ENCODE measurements at places on chromosomes 7 and 10.

GRCh38 chr7:130393101-130393561, 12.8 kb downstream of the CPA1 start:
- no peak for DNase-seq

GRCh38 chr10:62278441-62278910, 9.8 kb upstream of the RTKN2 start:
- no peak for DNase-seq

GRCh38 chr10:61692447-61693010, 29.8 kb downstream of the CABCOCO1 start:
- no peak for DNase-seq

DNA sequence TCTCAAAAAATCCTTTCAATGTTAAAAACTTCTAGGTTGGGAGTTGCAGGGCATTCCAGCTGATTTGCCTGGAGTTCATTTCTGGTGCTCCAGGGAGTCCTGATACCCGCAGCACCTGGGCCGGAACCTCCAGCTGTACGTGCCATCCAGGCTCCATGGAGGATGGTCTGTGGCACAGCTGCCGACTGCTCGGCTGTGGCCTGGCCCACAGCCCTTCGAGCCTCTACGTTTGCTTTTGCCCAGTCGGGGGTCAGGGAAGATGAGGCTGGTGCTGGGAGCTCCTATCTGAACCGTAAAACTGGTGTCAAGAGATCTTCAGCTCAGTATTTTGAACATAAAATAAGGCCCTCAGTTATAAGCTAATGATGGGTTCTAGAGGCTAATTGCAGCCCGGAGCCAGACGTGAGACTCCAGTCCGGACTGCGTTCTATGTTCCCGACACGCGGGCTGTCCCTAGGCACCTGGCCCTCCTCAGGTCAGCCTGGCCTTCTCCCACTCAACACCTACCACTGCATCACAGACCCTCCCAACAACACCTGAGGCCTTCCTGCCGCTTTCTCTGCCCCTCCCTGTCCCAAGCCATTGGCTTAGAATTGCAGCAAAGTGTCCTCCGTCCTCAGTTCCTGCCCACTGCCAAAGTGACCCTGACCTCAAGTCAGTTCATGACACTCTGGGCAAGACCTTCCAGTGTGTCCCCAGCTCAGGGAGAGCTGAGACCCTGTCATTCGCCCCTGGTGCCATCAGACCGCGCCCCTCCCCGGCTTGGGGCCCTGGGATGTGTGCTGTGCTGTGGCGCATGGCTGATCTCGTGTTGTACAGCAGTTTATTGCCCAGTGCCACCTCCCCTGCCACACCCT, 64.2 kb upstream of the DNAJB6 start:
- DNase-seq, result no peak

- DNase-seq, result no peak
Measured at GRCh38 chr7:121562259-121562658, 166.2 kb upstream of the FAM3C start.

- no peak for DNase-seq
Measured at GRCh38 chr10:89183571-89183970, 23.5 kb downstream of the CH25H start.

- no peak for DNase-seq
Measured at GRCh38 chr10:5956146-5956936, 21.0 kb downstream of the IL15RA start.

DNA sequence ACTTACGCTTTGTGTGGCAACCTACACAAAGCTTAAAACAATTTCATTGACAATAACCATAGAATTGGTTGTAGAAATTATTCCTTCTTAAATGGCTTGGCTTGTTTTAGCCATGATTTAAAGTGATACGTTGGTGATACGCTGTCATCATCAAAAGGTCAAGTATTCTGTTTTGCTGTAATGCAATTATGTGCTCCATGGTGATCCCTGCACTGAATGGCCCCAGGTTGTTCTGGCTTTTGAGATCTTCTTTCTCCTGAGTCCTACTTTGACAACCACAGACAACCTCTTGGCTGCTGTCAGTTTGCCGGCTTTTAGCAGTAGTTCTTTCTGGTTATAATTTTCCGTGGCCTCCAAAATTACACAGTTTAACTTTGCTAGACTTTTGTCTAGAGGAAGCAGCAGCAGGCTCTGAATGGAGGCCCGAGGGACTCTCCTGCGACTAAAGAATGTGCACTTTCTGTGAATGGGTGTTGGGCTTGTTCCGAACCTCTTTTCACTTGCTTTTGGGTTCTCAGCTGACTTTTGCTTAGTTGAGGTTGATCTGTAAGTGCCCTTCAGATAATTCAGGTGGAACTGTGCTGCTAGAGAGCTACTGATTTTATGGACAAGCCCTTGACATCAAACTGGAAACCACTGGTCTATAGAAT, 104.7 kb downstream of the TMEM178B start:
- no peak for DNase-seq

DNA sequence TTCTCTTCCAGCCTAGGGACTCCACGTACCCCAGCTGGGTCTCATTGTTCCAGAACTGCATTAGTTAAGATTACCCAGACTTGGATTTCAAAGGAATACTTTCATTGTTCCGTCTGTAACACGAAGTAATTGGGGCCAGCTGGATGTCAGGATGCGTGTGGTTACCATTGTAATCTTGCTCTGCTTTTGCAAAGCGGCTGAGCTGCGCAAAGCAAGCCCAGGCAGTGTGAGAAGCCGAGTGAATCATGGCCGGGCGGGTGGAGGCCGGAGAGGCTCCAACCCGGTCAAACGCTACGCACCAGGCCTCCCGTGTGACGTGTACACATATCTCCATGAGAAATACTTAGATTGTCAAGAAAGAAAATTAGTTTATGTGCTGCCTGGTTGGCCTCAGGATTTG, 21.0 kb downstream of the LRRC17 start:
- DNase-seq, result no peak

DNA sequence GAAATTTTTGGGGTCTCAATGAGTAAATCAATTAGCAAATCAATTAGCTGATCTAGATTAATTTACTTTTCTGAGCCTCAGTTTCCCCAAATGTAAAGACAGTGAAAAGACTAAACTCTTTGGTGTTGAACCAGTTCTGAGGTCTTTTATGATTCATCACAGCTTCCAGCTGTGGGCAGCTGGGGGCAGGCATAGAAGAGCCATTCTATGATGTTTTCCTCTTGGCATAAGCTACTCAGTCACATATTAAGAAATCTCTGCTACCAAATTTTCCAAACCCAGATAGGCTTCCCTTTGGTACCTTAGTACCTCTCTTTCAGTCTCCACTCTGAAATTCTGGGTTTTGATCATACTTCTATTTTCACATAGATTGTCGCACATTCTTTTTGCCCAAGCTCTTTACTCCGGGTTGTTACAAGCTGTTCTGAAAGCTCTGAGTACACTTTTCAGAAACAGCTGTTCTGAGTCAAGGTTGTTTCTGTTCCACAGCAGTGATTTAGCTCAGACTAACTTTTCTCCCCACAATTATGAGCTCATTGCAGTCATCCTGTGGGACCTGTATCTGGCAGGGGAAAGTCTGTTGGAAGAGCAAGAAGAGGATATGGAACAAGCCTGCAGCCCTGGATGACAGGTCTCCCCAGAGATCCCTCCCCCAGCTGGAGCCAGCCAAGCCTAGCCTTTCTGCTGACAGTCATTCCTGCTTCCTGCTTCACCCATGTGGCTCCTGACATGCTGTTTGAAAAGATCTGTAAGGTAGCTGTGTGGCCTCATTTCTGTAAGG, 599.6 kb upstream of the GHITM start:
- no peak for DNase-seq

DNA sequence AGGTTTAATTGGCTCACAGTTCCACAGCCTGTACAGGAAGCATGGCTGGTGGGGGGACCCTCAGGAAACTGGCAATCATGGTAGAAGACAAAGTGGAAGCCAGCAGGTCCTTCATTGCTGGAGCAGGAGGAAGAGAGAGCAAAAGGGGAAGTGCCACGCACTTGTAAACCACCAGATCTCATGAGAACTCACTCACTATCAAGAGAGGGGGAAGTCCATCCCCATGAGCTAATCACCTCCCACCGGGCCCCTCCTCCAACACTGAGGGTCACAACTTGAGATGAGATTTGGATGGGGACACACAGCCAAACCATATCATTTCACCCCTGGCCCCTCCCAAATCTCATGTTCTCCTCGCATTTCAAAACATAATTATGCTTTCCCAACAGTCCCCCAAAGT, 171.9 kb upstream of the CACNA2D1 start:
- no peak for DNase-seq
